ENCODE measurements at places on chromosomes 13 and 19.

- no peak for DNase-seq
Measured at GRCh38 chr13:65926750-65927171, 1303.4 kb downstream of the PCDH9 start.

DNA sequence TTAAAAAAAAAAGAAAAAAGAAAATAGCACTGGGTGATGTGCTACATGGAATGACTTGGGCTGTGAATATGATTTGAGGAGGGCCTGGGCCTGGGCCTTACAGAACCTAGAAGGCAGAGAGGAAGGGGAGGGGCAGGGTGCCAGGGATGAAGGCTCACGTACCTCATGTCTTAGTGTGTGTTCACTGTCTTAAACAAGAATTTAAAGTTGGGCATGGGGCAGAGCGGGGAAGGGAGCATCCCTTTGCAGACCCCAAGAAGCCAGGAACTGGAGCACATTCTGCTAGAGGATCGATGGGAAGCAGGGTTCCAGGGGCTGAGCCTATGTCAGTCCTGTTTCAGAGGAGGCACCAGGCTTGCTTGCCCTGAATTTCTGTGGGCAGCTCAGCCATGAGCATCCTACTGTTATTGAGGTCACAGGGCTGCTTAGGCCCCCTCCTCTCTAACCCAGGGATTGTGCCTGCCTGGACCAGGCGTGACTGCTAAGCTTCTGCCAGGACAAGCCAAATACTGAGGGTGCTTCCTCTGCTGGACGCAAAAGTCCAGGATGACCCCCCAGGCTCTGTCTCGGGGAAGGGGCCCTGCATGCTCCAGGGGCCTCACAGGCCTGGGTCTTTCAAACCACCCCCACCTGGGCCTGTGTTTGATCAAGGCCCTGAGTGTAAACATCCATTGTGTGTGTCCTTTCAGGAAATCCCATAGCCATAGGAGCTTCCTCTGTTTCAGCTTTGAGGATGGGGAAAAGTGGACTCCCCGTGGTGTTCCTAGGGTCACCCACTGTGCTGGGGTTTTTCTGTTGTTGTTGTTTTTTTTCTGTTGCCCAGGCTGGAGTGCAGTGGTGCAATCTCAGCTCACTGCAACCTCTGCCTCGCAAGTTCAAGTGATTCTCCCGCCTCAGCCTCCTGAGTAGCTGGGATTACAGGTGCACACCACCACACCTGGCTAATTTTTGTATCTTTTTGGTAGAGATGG lies 4.8 kb downstream of the LSR start:
- DNase-seq = no peak

GRCh38 chr13:97440598-97441170 lies 6.7 kb downstream of the RAP2A start:
- no peak for DNase-seq

DNA sequence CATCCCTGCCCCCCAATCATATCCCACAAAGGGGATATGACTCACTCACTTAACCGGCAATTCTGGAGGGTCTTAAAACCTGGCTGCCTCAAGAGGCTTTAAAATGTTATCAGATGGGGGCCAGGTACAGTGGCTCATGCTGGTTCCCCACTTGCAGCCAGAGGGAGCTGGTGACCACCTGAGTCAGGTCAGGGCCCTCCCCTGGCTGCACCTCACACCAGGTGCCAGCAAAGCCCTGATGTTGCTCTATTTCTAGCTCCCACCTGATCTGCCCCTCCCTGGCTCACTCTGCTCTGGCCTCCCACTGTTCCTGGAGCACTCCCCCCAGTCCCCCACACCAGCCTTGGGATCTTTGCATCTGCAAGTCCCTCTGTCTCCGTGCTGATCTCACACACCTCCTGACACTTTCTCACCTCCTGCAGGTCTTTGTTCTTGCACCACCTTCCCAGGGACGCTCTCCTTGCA lies 14.2 kb downstream of the HPN start:
- no peak for DNase-seq

- DNase-seq = no peak
Measured at GRCh38 chr13:29438769-29439168, 156.7 kb downstream of the SLC7A1 start.

DNA sequence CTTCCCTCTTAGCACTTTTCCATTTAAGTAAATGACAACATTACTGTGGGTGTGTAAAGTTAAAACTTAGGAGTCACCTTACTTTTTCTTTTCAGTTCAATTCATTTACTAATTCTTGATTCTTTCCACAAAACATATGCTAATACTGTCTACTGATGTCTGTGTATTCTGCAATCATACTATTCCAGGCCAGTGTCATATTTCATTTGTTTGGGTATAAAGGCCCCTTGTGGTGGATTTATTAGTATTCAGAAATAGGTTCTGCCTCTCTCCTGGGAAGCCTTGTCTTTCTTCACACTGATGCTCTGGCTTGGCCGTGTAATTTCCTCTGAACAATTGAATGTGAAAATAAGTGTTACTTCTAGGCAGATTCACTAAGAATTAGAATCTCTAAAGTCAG lies 621.9 kb upstream of the SPRY2 start:
- DNase-seq = no peak

- DNase-seq = no peak
Measured at GRCh38 chr13:74158028-74158427, 23.8 kb upstream of the KLF12 start.

DNA sequence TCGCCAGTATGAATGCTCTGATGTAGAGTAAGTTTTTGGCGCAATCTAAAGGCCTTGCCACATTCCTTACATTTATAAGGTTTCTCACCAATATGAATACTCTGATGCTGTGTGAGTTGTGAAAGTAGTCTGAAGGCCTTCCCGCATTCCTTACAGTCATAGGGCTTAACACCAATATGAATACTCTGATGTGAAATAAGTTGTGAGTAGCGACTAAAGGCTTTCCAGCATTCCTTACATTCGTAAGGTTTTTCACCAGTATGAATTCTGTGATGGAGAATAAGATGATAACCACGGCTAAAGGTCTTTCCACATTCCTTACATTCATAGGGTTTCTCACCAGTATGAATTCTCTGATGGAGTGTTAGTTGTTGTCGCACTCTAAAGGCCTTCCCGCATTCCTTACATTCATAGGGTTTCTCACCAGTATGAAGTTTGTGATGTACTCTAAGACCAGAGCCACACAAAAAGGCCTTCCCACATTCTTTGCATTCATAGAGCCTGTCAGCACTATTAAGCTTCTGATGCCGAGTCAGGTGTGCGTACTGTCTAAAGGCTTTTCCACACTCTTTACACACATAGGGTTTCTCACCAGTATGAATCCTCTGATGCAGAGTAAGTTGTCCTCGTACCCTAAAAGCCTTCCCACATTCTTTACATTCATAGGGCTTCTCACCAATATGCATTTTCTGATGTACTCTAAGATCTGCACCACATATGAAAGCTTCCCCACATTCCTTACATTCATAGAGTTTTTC lies 14.1 kb upstream of the ZFP14 start:
- DNase-seq = no peak

- no peak for DNase-seq
Measured at GRCh38 chr19:1630012-1630411, 22.4 kb downstream of the TCF3 start.

DNA sequence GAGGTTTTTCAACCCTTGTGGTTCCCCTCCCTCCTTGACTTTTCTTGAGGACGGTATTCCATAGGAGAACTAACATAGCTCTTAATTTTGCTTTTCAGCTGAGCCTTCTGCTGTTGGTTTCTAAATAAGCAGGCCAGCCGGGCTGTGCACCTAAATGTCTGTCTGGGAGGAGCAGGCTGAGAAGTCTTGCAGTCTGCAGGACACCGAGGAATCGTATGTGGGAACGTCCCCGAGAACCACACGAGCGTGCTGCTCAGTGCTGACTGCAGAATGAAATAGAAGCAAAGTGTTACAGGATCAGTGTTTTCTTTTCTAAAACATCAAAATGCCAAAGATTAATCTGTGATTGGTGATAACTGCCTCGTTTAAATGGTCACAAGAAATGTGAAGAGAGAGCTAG lies 69.9 kb downstream of the COG3 start:
- DNase-seq = no peak

DNA sequence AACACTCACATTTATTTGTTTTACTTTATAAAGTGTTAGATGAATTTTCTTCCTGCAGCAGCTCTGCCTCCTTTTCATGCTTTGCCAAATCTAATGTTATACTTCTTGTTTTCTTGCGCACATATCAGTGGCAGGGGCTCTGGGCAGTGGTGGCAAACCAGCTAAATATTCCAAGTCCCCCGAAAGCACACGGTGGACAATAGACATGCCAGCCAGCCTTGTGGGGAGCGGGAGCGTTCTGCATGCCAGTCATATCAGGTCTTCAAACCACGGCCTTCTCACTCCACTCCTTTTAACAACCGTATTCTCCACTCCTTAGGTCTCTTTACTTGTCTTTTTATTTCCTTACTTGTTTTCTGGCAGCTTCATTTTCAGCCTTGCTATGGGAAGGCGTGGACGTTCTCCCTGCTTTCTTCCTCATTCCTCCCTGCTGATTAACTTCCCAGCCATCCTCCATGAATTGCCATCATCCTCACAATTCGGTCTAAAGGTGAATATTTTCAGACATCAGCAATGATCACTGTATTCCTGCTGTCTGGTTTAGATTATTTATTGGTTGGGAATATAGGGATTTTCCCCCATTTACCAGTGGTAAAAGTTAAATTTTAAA lies 77.1 kb upstream of the WASF3 start:
- DNase-seq = peak; percentile 54
